ENCODE measurements at places on chromosomes 6 and 20.

GRCh38 chr6:27890445-27891319, 21.5 kb downstream of the OR2B2 start:
- DNase-seq = peak; percentile 89

GRCh38 chr6:2157441-2158127, 87.8 kb downstream of the GMDS start:
- no peak for DNase-seq

- DNase-seq = no peak
Observed at GRCh38 chr6:74320074-74320473, 624.1 kb downstream of the CD109 start.

DNA sequence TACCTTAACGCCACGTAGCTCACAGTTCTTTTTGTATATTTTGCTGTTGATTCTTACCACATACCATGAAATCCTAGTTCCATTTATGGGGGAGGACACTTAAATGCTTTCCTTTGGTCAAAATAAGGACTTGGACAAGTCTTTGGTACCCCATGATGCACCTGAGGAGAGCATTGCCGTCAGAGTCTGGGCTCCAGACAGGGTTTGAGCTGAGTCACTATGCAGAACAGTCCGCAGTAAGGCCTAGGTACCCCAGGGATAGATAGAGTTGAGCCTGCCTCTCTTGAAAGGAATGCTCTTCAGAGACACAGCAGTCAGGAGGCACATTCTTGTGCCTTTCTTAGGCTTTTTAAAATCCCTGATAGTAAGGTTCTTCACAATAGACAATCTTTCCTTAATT, 6.0 kb downstream of the PARD6B start:
- no peak for DNase-seq

DNA sequence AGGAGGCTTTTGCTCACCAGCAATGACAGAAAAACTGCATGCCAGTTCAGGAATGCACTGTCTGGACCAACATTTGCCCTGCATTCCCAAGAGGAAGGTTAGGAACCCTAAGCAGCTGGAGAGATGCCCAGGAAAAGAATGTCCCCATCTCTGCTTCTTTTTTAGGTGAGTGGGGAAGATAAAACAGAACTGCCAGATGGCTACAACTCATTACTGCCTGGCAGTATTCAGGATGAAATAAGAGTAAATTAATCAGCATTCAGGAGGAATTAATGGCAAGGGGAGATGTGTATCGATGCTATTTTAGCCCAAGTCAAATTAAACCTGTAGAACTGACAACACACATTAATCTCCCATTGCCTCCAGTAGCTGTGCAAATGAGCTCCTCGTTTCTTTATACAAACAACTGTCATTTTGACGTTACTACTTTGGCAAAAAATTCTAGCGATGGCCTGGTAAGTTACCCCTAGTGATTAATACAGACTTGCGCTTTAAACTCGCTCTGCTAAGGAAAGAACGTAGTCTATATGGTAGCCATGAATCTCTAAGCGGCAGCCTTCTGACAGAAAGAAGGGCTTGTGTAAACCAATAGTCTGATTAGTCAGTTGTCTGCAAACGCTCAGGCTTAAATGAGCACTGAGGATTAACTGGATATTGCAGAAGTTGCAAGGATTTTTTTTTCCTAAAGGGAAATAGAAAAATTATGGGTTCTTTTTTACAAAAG, 16.7 kb upstream of the SMLR1 start:
- DNase-seq = no peak

DNA sequence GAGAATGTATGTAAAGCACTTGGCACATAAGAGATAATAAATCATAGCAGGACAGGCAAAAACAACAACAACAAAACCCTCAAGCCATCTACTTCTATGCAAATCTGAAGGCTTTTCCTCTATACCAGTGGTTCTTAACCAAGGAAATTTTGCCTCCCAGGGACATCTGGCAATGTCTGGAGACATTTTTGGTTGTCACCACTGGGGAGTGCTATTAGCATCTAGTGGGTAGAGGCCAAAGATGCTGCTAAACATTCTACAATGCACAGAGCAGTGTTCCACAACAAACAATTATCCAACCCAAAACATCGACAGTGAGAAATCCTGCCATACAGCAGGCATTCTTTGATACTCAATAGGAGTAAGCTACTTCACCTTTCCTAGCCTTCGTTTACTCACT, 28.2 kb downstream of the NDRG3 start:
- no peak for DNase-seq

- no peak for DNase-seq
Observed at GRCh38 chr6:105987516-105987915, 98.6 kb upstream of the PRDM1 start.

Data from CD4-positive, CD25-positive, alpha-beta regulatory T cell (primary cell).